ENCODE measurements at places on chromosomes 2 and 18.

- no peak for DNase-seq
Observed at GRCh38 chr2:26541401-26542193, 63.7 kb upstream of the OTOF start.

DNA sequence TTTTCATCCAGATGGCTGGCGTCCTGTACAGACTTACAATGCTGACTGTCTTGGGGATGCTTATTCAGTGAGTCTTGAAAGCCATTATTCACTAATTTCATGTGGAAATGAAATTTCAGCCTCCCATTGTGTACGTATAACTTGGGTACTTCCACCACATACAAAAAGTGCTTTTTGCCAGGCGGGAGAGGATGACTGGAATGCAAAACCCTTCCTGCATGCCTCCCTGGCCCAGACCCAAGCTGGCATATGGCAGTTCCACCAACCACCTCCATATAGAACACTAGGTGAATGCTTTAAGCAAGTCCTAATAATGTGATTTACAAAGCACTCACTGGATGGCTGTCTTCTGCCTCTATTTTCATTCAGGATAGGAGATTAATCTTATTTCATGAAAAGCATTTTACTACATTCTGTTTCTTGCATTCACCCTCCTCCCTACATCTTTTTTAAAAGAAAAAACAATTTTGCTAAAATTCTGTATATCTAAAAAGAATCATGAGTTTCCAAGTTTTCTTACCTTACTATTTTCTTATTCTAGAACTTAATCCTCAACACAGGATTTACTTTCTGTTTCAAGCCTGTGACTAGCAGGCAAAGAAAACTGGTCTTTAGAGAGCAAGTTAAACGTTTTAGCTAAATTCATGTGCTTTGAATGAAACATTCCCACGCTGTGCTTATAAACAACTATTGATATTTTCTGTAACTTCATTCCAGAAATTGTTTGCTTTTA is 327.6 kb downstream of the NCKAP5 start:
- no peak for DNase-seq

DNA sequence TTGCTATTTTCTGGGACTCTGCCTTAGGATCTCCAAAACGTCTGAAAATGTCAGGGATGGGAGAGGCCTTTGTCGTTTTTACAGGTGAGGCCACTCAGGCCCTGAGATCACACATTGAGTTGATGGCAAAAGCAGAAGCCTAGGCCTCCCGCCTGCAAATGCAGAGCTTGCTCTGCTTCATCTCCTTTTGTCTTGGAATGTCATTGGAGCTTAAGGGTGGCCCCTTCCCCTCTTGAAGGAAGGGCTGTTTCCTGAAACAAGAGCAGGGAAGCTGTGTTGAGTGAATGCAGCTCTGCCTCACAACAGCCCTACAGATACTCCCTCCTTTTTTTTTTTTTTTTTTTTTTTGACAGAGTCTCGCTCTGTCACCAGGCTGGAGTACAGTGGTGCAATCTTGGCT is 123.5 kb downstream of the GLI2 start:
- no peak for DNase-seq

DNA sequence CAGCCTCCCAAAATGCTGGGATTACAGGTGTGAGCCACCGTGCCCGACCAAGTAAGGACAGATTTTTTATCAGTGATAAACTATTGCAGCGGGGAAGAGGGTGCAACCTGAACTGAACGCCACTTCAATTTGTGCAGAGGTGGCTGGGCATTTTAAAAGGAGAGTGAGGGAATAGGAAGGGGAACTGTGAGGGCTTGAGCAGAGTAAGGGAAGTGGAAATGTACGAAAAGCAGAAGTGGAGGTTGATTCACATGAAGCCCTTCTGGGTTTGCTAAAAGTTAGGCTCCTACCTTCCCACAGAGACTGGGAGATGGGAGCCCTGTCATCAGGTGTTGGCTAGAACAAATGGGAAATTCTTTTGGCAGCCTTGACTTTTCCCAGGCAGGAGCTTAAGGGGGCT is 6.1 kb downstream of the STK11IP start:
- no peak for DNase-seq

DNA sequence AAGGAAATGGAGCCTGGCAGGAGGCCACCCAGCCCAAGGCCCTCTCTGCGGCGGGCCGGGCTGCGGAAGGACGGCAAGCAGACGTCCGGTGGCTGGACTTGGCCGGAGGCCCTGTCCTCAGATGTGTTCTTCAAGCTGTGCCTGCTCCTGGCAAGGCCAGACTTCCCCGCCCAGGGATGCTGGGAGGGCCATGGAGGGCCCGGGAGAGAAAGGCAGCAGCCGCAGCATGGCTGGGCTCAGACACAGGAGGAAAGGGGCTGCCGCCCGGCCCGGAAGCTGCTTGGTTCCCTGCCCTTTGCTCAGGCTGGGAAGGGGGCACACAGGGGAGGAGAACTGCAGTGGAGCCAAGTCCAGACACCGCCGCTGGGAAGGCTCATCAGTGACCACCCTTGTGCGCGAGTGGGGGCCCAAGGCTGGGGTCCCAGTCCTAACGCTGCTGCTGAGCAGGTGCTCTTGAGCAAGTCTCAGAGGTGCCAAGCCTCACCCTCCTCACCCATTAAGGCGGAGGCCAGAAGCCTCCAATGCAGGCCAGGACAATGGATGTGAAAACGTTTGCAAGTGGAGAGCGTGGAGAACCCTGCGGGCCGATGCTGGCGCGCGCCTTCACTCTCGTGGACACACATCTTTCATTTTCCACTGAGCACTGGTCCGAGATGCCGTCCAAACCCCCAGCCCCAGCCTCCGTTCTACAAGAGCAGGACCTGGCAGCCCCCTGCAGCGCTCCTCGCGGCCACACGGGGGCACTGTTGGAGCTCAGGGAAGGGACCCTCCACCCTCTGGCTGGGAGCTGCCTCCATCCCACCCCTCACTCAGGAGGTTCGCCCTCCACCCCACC is 7.9 kb downstream of the CROCC2 start:
- peak; percentile 38 for DNase-seq

GRCh38 chr18:48550101-48550729 is 11.4 kb downstream of the CTIF start:
- DNase-seq, result no peak

DNA sequence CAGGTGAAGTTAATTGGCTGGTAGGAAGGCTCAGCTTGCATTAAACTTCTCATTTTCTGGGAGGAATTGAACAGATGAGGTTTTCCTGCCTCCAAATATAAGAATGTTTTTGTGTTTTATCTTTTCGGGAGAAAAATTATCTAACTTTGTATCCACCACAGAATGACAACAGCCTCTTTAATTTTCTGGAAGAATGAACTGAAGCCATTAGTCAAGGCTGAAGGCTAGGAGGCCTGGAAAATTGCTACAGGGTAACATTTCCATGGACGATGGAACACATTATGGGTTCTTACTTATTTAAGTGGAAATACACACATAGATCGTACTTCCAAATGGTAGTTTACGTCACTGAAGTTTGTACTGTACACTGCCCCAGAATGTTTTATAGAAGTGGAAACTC is 28.0 kb upstream of the ZNF236 start:
- no peak for DNase-seq

- no peak for DNase-seq
Observed at GRCh38 chr18:42534313-42534712, 579.3 kb downstream of the PIK3C3 start.

DNA sequence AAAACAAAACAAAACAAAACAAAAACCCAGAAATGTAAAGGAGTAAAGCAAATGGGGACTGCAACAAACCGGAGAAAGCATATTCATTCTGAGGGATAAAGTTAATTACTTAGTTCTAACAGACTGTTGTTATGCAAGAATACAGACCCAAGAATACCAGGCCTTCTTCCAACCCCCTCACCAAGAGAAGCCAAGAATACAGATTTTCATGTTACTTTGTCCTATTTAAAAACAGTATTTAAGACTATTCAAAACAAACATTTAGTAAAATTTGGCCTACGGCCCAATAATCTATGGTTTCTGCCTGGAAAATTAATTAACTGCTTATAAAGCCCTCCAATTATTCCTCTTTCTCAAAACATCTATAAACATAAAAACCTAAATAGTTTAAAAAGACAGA is 91.4 kb downstream of the USP34 start:
- DNase-seq, result no peak

DNA sequence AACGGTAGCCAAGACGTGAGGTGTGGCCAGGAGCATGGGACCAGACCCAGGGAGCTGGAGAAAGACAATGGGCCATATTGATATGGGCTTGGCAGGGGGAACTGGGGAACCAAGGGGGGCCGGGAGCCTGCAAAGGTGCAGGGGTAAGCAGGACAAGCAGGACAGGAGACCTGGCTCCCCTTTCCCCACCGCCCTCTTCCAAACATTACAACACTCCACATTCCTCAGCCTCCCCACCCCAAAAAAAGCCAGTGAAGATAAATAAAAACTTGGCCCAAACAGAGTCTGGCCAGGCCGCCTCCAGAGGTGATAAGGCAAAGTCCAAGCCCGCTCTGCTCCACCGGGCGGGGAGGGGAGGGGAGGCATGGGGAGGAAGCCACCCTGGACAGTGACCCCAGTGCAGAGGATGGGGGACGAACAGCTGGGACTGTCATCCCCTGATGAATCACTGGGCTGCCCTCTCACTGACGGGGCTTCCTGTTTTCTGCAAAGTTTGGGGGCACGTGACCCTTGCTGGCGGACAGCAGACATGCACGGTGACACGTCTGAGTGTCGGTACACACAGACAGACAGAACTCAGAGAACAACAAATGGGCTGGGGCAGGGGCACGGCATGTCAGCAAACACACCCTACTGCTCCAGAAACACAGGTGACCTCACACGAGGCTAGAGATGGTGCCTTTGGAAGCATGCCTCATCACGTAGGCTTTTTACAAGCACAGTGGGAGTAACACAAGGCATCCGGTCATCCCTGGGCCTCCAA is 100.2 kb downstream of the TNS1 start:
- DNase-seq, result no peak

- DNase-seq, result no peak
Observed at GRCh38 chr2:240928476-240929363, 22.6 kb downstream of the CROCC2 start.

- no peak for DNase-seq
Observed at GRCh38 chr2:69375494-69376353, 11.3 kb downstream of the GFPT1 start.

DNA sequence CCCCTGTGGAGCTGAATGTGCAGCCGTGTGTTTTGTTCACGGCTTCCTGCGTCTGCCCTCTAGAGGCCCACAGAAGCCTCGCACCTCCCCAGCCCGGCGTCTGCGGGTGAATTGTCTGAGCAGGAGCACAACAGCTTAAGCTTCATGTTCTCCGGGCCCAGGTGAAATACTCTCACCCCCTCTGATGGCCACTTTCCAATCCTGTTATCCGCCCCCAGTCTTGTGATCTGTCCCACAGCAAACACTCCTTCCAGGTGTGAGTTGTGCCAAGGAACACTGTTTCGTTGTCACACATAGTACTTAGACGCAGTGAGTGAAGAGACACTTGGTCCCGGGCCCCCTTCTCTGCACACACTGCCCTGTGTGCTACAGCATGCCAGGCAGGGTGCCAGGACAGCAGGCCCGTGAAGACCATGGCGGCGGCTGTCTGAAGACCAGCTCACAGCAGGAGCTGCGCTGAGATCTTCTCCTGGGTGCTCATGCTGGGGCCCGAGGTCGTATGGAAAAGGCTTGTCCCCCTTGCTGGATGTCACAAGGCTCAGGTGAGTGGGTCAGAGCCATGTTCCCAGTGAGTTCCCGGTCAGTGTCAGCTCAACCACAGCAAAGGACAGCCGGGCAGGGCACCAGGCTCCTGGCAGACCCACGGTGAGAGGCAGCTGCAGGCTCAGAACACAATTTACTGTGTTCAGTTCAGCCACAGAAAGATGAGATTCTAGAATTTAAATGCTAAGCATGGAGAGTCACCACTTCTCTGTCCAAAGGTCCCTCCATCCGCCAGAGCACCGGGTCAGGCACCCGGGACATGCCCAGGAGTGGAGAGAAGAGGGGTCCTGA is 6.8 kb upstream of the PXDN start:
- peak; percentile 24 for DNase-seq

DNA sequence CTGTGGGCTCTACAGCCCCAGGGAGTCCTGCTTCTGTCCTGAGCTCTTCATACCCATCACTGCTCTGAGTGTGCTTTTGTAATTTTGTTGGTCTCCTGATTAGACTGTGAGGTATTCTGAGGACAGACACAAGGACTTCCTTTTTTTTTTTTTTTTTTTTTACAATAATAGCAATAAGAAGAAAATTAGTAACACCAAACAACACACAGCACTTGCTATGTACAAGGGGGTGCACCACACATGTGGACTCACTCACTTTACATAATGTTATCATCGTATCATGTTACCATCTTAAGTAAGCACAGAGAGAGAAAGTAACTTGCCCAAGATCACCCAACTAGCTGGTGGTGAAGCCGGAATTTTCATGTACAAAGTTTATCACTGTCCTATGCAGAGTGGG is 34.6 kb downstream of the MBP start:
- DNase-seq, result no peak

DNA sequence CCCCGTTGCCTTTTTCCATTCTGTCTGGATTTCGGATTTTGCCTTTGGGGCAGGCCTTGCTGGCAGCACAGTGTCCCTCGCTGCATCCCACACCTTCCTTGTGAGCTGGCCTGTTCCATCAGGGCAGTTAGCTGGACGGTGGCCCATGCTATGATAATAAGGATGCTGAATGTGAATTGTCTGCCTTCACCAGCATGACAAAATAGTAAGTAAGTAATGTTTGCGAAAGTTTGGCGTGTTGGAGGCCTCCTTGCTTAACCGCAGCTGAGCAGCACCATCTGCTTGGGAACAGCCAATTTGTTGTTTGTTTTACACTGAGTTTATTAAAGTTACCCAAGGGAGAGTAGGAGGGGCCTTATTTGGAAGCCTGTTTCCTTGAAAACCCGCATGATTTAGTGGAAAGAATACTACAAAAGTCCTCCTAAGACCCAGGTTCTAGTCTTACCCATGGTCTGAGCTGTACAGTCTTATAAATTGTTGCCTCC is 469.7 kb upstream of the FANCL start:
- no peak for DNase-seq

DNA sequence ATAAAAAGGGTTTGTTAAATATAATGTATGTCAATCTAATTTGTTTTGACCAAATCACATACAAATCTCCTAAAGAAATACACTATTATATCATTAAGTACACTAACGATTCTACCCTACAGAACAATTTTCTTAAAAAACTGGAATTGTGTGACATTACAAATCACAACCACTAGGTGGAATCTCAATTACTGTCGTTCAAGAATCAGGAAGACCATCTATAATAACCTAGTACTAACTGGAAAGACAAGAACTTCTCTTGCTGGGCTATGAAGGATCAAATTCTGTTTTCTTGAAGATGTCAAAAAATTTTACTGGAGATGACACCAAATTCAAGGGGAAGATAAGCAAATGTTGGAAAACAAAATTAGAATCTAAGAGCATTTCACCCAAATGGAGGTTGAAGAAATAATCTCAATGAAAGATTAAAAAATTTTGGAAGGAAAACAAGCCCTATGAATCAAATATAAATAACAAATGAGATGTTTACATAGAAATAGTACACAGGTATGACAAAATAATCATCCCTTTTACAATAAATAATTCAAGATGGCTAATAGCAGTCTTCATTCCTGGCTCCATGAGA is 110.9 kb downstream of the STK39 start:
- no peak for DNase-seq

GRCh38 chr2:33034784-33035183 is 88.0 kb downstream of the LTBP1 start:
- no peak for DNase-seq

Measured in stimulated activated CD8-positive, alpha-beta memory T cell treated with anti-CD3 and anti-CD28 coated beads, Interleukin-2, amount 100 ng/mL, for 1 hour (primary cell).